ENCODE measurements at places on chromosomes 7 and 10. TPM values are rescaled to one million over a fixed set of nuclear protein-coding genes. Genes with fewer than 3 reads are reported as not detected.

GRCh38 chr10:17147884-17148489 lies 18.4 kb upstream of the CUBN start:
- no peak overlapping the region for H3K27ac ChIP-seq
- no peaks in the 10 kb centered on the region for H3K4me1 ChIP-seq
- H3K27me3 ChIP-seq, result no peaks in the 10 kb centered on the region
- no peak overlapping the region for H3K4me3 ChIP-seq
- H3K36me3 ChIP-seq, result peaks cover 5% of the 10 kb centered on the region

DNA sequence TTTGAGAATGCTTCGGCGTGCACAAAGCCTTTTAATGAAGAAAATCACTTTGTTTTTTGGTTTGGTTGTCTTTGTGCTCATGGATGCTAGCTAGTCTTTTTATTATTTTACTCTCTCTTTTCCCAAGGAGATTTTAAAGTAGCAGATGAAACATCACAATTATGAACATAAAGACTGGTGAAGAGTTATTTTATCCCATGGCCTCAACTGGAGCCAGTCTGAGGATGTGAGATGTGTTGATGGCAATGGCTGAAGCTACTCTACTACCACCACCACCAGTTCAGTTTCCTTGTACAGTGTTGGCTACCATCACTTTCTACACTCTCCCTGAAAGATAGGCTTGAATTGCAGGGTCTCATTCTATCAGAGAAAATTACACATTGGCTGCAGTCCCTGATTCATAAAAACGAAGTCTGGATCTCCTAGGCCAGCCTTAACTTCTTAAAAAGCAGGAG lies 494 bp upstream of the HERC4 start:
- no peak for DNase-seq
- no peaks in the 10 kb centered on the region for H3K27me3 ChIP-seq
- peaks cover 35% of the 10 kb centered on the region for H3K4me1 ChIP-seq
- peak overlapping the region; percentile 99 for H3K27ac ChIP-seq
- H3K36me3 ChIP-seq, result peaks cover 8% of the 10 kb centered on the region
- H3K4me3 ChIP-seq, result peak overlapping the region; percentile 63

GRCh38 chr10:99374972-99375371 lies 45.8 kb downstream of the CNNM1 start:
- no peaks in the 10 kb centered on the region for H3K36me3 ChIP-seq
- no peak overlapping the region for H3K27ac ChIP-seq
- no peak for DNase-seq
- peaks cover 5% of the 10 kb centered on the region for H3K4me1 ChIP-seq
- peaks cover 4% of the 10 kb centered on the region for H3K27me3 ChIP-seq

- no peaks in the 10 kb centered on the region for H3K4me1 ChIP-seq
- no peak overlapping the region for H3K27ac ChIP-seq
- no peak overlapping the region for H3K4me3 ChIP-seq
- H3K27me3 ChIP-seq, result no peaks in the 10 kb centered on the region
These were observed 23.2 kb downstream of the CDK1 start for GRCh38 chr10:60801522-60801921.

DNA sequence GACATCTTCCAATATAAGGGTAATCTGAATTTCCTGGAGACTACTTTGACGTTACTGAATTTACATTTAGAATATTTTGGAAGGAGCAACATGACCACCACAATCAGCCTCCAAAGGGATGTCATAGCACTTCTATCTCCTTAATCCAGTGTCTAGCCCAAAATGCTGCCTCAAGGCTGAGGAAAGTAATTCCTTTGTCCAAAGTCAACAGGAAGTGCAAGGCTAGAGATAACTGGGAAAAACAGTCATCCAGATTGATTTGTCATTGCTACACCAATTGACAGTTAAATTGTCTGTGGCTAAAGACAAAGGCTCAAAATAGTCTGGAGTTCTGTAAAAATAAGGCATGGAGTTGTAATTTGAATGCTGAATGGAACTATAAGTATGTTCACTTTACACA lies 3.9 kb upstream of the TFPI2 start:
- DNase-seq, result no peak
- no peak overlapping the region for H3K4me3 ChIP-seq
- peaks cover 16% of the 10 kb centered on the region for H3K4me1 ChIP-seq
- no peak overlapping the region for H3K27ac ChIP-seq

DNA sequence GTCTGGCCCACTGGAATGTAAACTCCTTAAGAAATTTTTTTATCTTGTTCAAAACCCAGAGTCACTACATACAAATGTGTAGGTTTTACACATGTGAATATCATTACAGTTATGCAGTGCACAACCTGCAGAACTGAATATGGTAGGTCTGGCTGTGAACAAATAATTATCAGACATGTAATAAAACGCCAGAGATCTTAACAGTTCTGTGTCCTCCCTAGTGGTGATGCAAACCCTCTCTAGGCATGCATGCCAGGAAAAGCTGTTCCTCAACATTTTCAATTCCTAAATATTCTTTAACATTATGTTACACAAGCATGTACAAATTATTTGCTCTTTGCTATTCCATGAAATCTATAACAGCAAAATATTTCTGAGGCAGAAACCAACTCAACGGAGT lies 124.6 kb downstream of the IMMP2L start:
- H3K36me3 ChIP-seq, result no peaks in the 10 kb centered on the region
- no peaks in the 10 kb centered on the region for H3K4me1 ChIP-seq
- no peak overlapping the region for H3K27ac ChIP-seq
- no peak for DNase-seq

GRCh38 chr10:68133523-68133922 lies 24.2 kb downstream of the MYPN start:
- H3K4me3 ChIP-seq, result no peak overlapping the region
- H3K4me1 ChIP-seq, result no peaks in the 10 kb centered on the region
- DNase-seq, result no peak
- H3K27ac ChIP-seq, result no peak overlapping the region
- H3K36me3 ChIP-seq, result no peaks in the 10 kb centered on the region
- no peaks in the 10 kb centered on the region for H3K27me3 ChIP-seq

DNA sequence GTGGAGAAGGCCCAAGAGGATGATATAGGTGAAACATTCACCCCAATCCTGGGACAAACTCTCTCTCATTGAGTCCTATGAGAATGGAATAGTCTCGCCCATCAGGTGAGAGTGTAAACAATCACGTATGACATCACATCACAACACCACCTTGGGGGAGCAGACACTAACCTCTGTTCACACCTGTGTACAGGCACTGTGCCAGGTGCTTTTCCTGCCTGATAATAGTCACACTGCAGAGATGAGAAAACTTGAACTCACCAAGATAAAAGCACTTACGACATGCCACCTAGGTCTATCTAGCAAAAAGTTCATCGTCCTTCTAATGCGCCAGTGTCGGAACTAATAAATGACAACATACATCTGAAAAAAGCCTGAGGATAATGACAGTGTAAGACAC lies 187.8 kb downstream of the FAM107B start:
- peaks cover 20% of the 10 kb centered on the region for H3K4me1 ChIP-seq
- no peak overlapping the region for H3K4me3 ChIP-seq
- no peaks in the 10 kb centered on the region for H3K27me3 ChIP-seq
- DNase-seq, result no peak
- peak overlapping the region; percentile 81 for H3K27ac ChIP-seq
- H3K36me3 ChIP-seq, result peaks cover under 1% of the 10 kb centered on the region

GRCh38 chr7:5774136-5774535 lies 7.3 kb downstream of the RNF216 start:
- H3K36me3 ChIP-seq, result no peaks in the 10 kb centered on the region
- no peaks in the 10 kb centered on the region for H3K27me3 ChIP-seq
- no peak for DNase-seq
- H3K4me3 ChIP-seq, result no peak overlapping the region
- H3K27ac ChIP-seq, result no peak overlapping the region
- H3K4me1 ChIP-seq, result peaks cover 5% of the 10 kb centered on the region

DNA sequence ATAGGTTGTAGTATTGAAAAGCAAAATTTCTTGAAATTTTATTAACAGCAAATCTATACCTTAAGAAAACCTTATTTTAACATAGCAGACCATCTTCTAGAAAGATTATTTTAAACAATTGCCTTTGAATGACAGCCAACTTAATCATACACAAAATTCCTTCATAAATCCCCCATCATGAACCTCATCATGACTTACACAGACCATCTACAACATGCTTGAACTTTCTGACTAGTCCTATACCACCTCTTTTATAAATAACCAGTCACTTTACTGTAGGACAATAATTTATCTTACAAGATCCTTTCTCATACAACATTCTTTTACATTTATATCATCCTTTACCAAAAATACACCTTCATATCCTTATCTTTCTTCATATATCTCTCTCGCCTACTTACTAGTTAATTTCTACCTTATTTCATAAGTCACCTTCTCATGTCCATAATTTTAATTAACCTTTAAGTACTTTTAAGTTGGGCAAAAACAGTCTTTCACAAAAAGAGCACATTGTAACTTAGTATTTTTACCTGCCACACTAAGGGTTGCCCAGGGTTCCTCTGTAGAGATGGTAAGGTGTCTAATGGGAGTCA lies 16.6 kb upstream of the PTN start:
- H3K36me3 ChIP-seq, result no peaks in the 10 kb centered on the region
- H3K4me3 ChIP-seq, result no peak overlapping the region
- no peaks in the 10 kb centered on the region for H3K4me1 ChIP-seq
- no peaks in the 10 kb centered on the region for H3K27me3 ChIP-seq
- H3K27ac ChIP-seq, result no peak overlapping the region

DNA sequence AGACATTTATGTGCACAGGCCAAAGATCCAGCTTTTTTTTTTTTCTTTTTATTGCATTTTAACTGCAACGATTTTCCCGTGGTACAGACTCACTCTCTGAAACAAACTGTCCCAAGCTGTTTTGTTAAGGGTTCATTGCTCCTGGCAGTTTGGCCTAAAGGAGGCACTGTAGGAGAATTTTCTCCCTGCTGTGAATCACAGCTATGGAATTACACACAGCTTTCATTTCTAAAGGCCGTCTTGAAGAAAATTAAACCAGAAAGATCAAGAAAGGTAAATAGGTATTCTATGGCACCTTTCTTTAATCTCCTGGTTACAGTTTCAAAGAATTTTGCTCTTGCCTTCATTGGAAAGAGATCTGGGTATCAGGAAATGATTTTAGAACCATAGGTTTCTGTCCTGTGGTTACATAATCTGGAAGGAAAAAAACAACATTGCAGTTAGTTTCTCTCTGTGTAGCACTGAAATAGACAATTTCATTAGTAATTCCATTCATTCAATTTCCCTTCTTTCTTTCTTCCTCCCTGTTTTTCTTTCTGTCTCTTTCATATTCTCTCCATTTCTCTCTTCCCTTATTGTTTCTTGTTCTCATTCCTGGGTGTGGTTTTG lies 51.2 kb downstream of the PDK4 start:
- H3K27ac ChIP-seq, result peak overlapping the region; percentile 76
- peaks cover 21% of the 10 kb centered on the region for H3K4me1 ChIP-seq
- H3K36me3 ChIP-seq, result no peaks in the 10 kb centered on the region

The CDH23 gene
- total RNA-seq, result 15.1 TPM

The OLAH gene
- 10.1 TPM for total RNA-seq

The SLC39A12 gene
- not detected for total RNA-seq

The POU6F2 gene
- not detected for total RNA-seq

The SMO gene
- 4.7 TPM for total RNA-seq

Measured in spleen (tissue), 13 donors.